ENCODE measurements at places on chromosomes 6 and 20.

- DNase-seq, result no peak
Observed at GRCh38 chr20:62755817-62756724, 40.2 kb upstream of the MRGBP start.

GRCh38 chr6:18126121-18126520 is 3.6 kb upstream of the NHLRC1 start:
- no peak for DNase-seq

- no peak for DNase-seq
Observed at GRCh38 chr20:51767867-51768758, at the start of gene ATP9A. ATP9A (minus strand) TSS chr20:51768390; CDS start chr20:51768369, 21 bp downstream.

DNA sequence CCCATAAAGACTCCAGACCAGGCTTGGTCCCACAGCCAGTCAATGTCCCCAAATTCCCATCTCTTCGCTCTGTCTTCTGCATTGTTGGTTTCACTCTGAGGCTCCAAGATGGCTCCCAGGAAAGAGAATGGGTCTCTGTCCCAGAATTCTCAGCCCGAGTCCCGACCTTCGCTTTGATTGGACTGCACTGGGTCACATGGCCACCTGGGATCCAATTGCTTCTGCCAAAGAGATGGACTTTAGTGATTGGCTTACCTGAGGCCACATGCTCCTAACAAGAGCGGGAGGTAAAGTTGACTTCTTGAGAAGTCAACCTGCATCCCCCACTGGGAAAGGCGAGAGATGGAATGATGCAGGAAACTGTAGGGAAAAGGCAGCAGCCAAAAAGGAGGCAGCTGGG is 104.7 kb upstream of the PMEPA1 start:
- DNase-seq, result no peak

GRCh38 chr20:34980543-34981233 is 25.0 kb downstream of the MYH7B start:
- no peak for DNase-seq

DNA sequence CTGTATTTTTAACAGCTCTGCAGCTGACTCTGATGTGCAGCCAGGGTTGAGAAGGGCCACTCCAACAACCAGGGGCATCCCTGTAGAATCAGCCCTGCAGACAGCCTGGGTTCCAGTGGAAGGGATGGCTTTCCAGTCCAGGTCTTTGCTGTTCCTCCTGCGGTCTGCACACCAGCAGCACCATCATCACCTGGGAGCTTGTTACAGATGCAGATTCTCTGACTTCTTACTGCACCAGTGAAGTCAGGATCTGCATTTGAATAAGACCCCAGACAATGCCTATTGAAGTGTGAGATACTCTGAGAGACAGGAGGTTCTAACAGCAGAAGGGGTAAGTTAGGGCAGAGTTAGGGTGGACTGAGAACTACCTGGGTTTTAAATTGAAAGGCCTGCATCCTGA is 151.3 kb downstream of the F13A1 start:
- no peak for DNase-seq

GRCh38 chr6:31308050-31308844 is 36.4 kb upstream of the HLA-C start:
- DNase-seq, result no peak

- DNase-seq, result no peak
Observed at GRCh38 chr6:162785632-162786242, 58.0 kb downstream of the PACRG start.

DNA sequence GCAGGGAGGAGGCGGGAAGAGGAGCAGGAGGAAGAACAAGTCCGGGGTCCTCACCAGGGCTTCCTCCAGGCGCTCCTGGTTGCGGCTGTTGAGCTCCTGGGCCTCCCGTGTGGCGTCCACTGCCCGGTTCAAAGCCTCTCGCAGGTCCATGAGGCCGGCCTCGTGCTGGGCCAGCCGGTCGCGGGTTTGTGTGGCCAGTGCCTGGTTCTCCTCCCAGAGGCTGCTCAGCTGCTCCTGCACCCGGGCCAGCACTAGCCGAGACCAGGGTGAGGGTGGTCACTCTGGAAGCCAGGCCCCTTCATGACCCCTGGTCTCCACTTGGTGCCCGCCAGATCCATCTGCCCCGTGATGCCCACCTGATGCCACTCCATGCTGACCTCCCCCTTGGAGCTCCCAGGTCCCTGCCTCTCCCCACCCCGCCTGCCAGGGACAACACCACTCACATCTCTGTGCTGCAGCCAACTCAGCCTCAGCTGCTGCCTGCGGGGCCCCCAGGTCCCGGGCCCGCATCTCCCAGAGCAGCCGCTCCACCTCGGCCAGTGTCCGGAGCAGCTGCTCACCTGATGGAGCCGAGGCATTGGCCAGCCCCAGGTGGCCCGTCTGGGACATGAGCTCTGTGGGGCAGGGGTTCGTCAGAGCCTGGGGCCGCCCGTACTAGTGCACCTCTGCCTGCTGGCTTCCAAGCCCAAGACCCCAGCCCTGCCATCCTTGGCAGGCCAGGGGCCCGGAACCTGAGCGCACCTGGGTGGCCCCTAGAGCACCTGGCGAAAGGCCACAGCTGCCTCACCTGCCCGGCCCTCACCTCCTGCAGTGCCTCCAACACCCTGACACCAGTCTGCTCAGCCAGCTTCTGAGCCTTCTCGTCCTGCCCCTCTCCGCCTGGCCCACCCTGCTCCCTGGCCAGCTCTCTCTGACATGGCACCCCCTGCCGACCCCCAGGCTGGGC is 15.9 kb downstream of the ADRM1 start:
- DNase-seq, result no peak

DNA sequence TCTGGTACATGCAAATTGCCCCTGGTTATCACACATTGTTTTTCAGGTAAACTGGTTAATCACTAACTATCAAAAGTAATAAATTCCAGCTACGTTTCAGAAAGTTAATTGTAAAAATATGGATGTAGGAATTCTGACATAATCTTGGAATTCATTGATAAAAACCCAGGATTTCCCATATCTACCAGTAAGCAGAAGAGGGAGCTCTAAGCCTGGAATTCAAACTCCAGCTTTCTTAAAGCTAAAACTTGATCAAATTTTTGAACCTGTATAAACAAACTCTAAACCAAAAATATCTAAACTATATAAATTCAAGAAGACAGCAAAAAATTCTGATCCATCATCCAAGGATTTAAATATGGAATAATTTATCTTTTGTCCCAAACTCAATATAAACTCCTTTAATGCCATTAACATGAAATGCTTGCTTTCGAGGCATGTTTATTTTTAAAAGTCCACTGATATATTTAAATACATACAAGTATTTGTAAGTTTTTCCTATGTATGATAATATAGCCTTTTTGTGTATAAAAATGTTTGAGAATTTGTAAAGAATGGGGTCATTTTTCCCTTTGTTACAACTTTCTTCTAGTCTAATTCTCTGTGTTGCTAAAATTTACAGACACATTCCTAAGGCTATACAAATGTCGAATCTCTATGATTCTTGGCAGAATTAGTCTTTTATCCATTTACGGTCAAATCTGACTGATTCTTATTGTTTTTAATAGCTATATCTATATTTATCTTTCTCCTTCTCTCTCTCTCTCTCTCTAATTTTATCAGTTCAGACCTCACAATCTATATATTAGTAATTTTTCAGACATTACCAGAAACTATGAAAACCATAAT is 91.4 kb upstream of the RNF217 start:
- DNase-seq, result no peak
